ENCODE measurements at places on chromosomes 6 and 20. TPM values are rescaled to one million over a fixed set of nuclear protein-coding genes. Genes with fewer than 3 reads are reported as not detected.

Gene POFUT1
- 52.3 TPM for total RNA-seq

Gene NRSN1
- total RNA-seq, result not detected

Gene MATN4
- total RNA-seq, result not detected

Gene GNAS-AS1
- total RNA-seq, result 0.10 TPM

Gene HSPA1L
- total RNA-seq, result 0.98 TPM

Gene RUNX2
- under 0.01 TPM for total RNA-seq

Gene HLA-DMB
- total RNA-seq, result 0.96 TPM

Gene PSORS1C1
- total RNA-seq, result 8.5 TPM

Gene CLDN20
- not detected for total RNA-seq

Gene ZSWIM1
- 15.2 TPM for total RNA-seq

Gene TMEM217
- total RNA-seq, result 19.7 TPM

Gene LSM2
- 45.1 TPM for total RNA-seq

Gene TBXT
- total RNA-seq, result not detected

Gene PHACTR1
- total RNA-seq, result 13.1 TPM

Gene SLC22A3
- total RNA-seq, result not detected

Gene TCF19
- 19.0 TPM for total RNA-seq

Gene C6orf132
- 0.65 TPM for total RNA-seq

Gene PBOV1
- total RNA-seq, result not detected
